ENCODE measurements at places on chromosomes 11 and 22. TPM values are rescaled to one million over a fixed set of nuclear protein-coding genes. Genes with fewer than 3 reads are reported as not detected.

Gene TMEM86A
- total RNA-seq = 0.44 TPM

Gene MAPK1
- total RNA-seq = 70.0 TPM

Gene KIRREL3
- 10.4 TPM for total RNA-seq

Gene RASGRP2
- 1.1 TPM for total RNA-seq

Gene VPREB1
- not detected for total RNA-seq

Gene LRRN4CL
- not detected for total RNA-seq

Gene FIBIN
- not detected for total RNA-seq

Gene RAB1B
- 139 TPM for total RNA-seq

Gene SCGB1D2
- total RNA-seq = not detected

Gene FOSL1
- total RNA-seq = 176 TPM

Gene CDKN1C
- 0.76 TPM for total RNA-seq

Gene ANO5
- 2.3 TPM for total RNA-seq

Gene NAALADL1
- not detected for total RNA-seq

Gene BCO2
- total RNA-seq = 0.93 TPM

Gene EHBP1L1
- 40.5 TPM for total RNA-seq

Gene NDUFV1
- total RNA-seq = 157 TPM

Gene MS4A7
- not detected for total RNA-seq

Gene SLCO2B1
- total RNA-seq = 6.3 TPM

Gene OR5P2
- not detected for total RNA-seq

Gene LDHAL6A
- not detected for total RNA-seq

Gene CRYBB2
- not detected for total RNA-seq

Gene CNGA4
- total RNA-seq = 0.10 TPM

Gene HTR3A
- not detected for total RNA-seq

Gene SYT8
- 0.06 TPM for total RNA-seq

Gene CD6
- 0.47 TPM for total RNA-seq

Gene ENTHD1
- total RNA-seq = not detected

Gene DEFB131B
- not detected for total RNA-seq

Gene MIOX
- total RNA-seq = 0.09 TPM

Gene FOLR3
- total RNA-seq = not detected

Gene STARD10
- 18.3 TPM for total RNA-seq

Gene NAV2
- total RNA-seq = 18.8 TPM

Gene SEPTIN3
- 1.2 TPM for total RNA-seq

Gene MAP6
- 1.4 TPM for total RNA-seq

Gene TUBGCP6
- 11.4 TPM for total RNA-seq

Gene CARD10
- total RNA-seq = 40.8 TPM

Gene POTEH
- total RNA-seq = not detected

Gene EIF4ENIF1
- total RNA-seq = 13.0 TPM

Gene PDGFD
- 9.4 TPM for total RNA-seq

Gene MOGAT2
- 0.05 TPM for total RNA-seq

Gene AMPD3
- 8.5 TPM for total RNA-seq

Gene HTR3B
- not detected for total RNA-seq

Gene DCHS1
- 0.14 TPM for total RNA-seq

Gene NRXN2
- 0.40 TPM for total RNA-seq

Measured in A549 treated with DMSO at 1 μM for 4 hours (cell line).